ENCODE measurements at places on chromosomes 6 and 20.

- no peak for DNase-seq
Observed at GRCh38 chr6:125102891-125103290, 50.7 kb upstream of the TPD52L1 start.

- DNase-seq, result no peak
Observed at GRCh38 chr6:35557239-35557638, 44.5 kb upstream of the TULP1 start.

GRCh38 chr6:161922631-161923119 lies 648.8 kb upstream of the AGPAT4 start:
- DNase-seq, result no peak

DNA sequence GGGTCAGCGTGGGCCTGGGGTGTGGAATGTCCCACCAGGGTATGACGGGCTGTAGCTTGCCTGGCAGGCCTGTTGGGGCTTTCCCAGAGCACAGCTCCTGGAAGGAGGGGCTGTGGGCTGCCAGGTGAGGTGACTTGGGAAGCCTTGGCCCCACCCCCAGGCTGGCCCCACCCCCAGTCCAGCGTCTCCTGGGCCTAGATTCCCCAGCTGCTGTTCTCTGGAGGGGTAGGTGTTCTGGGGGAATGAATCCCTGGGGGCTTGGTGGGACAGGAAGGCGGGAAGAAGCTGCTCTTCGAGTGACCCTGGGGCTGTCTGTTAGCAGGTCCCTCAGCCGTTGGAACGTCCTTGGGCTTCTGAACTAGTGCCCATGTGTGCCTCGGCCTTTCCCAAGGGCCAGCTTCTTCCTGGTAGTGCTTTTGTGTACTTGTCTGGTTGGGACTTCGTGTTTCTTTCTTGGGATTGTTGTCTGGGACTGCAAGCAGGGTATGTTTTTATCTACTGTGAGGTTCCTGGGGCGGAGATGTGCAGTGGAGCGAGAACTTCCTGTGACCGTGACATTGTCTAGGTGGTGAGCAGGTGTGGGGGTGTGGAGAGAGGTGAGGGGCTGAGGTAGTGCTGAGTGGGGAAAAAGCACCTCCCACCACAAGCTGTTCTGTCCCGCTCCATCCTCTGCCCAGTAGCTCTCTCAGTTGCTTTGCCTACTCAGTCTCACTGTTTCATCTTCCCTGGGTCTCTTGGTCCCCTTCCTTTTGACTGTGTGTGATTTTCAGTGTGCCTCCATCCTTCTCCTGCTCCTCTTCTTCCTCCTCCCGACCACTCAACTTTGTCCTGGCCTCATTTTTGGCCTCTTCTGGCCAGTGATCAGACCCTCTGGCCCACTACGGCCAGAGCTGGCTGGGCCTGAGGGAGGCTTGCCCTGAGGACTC lies 1.3 kb upstream of the DDR1 start:
- no peak for DNase-seq

- DNase-seq, result no peak
Observed at GRCh38 chr6:130760006-130760405, 67.2 kb upstream of the SMLR1 start.

Measured in stimulated activated CD8-positive, alpha-beta memory T cell treated with anti-CD3 and anti-CD28 coated beads, Interleukin-15, amount 100 ng/mL, for 1 hour (primary cell).